ENCODE measurements at places on chromosomes 12 and 14. TPM values are rescaled to one million over a fixed set of nuclear protein-coding genes. Genes with fewer than 3 reads are reported as not detected.

The HOXC6 gene
- not detected for total RNA-seq

The KRT2 gene
- 1.7 TPM for total RNA-seq

The LMO3 gene
- not detected for total RNA-seq

DNA sequence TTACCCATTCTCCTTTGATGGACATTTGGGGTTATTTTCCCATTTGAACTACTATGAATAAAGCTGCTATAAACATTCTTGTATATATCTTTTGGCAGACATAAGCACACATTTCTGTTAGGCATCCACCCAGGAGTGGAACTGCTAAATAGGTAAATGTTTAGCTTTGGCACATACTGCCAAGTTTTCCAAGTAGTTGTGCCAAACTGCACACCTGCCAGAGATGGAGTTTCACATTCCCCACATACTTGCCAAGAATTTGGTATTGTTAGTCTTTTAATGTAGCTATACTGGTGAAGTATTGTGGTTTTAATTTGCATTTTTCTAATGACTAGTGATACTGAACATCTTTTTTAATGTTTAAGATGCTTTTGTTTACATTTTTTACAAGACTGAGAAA is 201.0 kb downstream of the GXYLT1 start:
- no peak for DNase-seq

DNA sequence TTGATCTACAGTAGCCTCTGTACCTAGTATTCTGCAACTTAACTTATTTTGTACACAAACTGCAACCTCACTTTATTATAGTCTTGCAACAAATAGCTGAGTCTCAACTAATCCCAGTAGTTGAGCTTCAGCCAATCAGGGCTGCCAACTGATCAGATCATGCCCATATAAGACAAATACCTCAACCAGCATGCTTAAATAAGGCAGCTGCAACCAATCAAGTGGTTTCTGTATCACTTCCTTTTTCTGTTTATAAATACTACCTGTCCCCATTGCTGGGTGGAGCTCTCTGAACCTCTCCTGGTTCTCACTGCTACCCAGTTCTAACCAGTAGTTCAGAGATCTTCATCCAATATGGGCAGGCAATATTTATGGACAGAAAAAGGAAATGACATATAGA is 248.5 kb upstream of the FBXO33 start:
- DNase-seq: no peak

DNA sequence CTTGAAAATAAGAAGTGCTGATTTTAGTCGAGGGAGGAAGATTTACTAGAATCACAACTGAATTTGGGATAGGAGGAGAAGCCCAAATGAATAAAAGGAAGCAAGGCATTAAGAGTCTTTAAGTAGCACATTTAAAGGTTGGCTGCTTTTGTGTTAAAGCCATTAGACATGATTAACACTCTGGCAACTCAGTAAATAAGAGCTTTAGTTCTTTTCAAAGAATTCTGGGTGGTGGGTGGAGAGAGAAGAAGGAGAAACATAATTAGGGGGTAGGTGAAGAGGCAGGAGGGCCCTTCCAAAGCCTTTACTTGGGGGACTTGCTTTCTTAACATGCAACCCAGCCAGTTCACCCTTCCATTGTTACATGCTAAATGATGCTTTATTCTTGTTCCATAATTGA is 284.6 kb upstream of the SEL1L start:
- DNase-seq: no peak

- no peak for DNase-seq
These were observed 98.9 kb upstream of the PLEKHG7 start for GRCh38 chr12:92603741-92604432.

All from CD4-positive, alpha-beta T cell (primary cell).